Activated CD4-positive, CD25-positive, alpha-beta regulatory T cell treated with anti-CD3 and anti-CD28 coated beads, Interleukin-2, amount 50 U/mL, for 16 hours (primary cell): ENCODE measurements at places on chromosomes 5 and 9.
A peak's percentile ranks its signal among the peaks of the same experiment; 100 is the strongest.

- no peak for DNase-seq
Observed at GRCh38 chr9:3696368-3696767, 170.6 kb upstream of the RFX3 start.

DNA sequence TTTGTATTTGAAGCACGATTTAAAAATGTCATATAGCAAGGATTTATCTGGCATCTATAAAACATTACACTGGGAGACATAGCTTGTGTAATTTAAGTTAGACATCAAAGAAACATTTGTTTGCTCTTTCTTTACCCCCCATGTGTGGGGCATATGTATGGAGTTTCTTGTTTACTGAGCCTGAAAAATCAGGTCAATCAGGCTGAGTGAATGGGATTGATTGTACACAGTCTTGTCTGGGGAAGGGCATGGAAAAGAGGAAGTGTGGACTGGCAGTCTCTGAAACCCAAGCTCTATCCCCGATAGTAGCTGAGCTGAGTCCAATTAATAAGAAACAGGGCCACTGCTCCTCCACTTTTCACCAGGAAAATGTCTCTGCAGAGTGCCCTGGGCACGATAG lies 49.4 kb downstream of the SLC46A2 start:
- DNase-seq: no peak

GRCh38 chr9:79371301-79371700 lies 200.5 kb upstream of the TLE4 start:
- no peak for DNase-seq

DNA sequence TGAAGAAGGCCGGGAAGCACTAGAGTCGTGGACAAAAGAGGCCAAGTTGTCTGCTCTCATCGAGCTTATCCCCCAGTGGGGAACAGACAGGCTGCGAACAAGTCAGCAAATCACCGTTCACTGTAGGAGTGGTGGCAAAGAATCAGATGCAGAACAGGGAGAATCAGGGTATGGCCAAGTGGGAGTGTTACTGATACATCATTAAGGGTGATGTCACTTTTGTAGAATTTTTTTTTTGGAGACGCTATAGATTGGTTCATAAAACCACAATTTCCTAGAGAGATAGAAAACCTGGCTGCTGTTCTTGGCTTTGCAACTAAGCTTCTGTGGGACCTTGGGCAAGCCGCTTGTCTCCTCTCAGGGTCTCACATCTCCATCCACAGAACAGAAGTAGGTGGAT lies 21.3 kb downstream of the SPRY4 start:
- no peak for DNase-seq

- DNase-seq: peak; percentile 15
Observed at GRCh38 chr5:154757814-154758406, 2.7 kb downstream of the LARP1 start.

DNA sequence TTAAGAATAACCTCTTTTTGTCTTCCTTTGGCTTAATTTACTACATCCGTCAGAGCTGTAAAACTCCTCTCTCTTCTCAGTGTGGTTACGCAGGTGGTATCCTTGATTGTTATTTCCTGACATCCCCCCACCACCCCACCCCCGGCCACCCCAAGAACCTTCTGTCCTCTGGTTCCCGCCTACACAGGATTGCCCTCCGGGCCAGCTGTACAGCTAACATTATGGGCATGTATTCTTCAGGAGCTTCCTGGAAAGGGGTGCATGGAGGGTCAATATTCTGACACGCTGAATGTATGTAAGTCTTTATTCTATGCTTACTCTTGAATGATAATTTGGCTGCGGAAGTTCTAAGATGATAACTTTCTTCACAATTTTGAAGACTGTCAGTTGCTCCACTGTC lies 13.0 kb upstream of the ANP32B start:
- DNase-seq: no peak
